ENCODE measurements at places on chromosomes 2 and 18.

DNA sequence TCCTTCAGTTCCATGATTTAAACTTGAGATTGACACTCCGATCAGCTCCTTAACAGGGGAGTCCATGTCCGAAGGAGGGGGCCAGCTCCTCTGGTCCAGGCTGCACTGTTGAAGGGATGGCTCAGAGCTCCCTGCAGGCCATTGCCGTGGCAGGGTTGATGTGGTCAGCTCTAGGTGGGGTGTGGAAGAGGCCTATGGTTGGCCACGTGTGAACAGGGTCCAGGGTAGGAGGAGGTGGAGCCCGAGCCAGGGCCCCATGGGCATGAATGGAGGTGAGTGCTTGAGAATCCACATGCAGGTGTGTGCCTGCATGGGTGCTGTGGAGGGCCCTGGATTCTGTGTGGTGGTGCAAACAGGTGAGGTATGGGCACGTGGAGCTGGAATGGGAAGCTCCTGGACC lies 1.1 kb downstream of the SPEG start:
- no peak for DNase-seq

DNA sequence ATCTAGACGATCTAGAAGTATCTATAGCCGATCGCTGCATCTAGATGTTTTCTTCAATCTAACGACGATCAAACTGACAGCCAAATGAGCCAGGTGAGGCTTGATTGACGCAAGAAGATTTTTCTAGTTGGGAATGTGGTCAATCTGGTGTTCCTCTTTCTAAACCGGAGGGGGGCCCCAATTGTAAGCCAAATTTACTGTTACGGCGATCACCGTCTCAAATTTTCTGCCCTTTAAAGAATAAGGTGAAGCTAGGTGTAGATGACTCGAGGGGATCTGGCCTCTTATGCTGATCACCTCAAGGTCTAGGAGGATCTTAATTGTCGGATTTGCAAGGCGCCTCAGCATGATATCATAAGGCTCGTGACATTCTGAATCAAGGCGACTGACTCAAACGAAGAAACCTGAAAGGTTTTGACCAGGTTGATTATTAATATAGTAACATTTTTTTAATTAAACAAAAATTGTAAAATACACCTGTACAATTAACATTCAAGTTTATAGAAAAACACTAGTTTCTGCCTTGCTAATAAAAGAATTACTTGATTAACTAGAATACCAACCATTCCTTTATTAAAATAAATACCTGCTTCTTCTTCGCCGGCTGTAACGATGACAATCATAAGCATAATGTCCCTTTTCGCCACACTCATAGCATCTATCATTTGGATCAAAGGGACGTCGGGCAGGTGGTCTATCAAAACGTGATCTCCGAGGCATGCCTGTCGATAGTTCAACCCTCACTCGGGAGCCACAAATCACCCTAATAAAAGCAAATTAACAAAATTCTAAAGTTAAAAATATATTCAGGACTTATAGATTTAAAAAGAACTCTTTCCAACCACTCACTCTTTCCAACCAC lies 2.0 kb downstream of the SRSF7 start:
- DNase-seq: no peak

DNA sequence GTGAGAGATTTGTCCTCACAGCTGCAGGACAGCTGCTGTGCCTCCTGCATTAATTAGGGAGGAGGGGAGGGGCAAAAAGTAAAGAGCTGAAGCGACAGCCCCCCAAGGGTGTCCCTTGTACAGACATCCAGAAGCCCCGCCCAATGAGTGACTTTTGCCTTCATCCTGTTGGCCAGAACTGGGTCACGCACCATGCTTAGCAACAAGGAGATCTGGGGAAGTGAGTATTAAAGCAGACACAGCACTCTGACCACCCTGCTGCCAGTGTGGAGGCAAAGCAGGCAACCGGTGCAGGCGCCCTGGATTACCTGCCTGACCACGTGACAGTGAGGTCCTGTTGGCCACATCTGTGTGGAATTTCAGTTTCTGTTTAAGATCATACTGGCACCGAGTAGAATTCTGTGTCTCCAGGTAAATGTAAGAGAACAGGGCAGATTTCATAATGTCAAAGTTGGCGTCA lies 21.5 kb upstream of the BIN1 start:
- DNase-seq: peak; percentile 62

DNA sequence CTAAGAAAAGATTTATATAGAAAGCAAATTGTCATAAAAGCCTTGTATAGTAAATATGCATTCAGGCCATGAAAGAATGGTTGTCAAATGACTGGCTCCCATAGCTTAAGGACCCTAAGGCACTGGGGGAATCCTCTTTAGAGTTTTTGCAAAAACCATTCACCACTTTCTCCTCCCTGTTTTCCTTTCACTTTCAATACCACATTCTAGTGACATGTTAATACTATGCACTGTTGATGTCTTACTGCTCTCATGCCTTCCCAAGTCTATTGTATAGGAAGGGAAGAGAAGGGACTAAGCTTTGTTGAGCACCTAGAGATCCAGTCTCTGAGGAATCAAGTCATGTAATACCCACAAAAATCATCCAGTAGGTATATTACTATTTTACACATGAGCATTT lies 383.0 kb upstream of the LRRTM1 start:
- DNase-seq: no peak

- DNase-seq: no peak
Measured at GRCh38 chr18:39494211-39494896, 1928.8 kb upstream of the CELF4 start.

DNA sequence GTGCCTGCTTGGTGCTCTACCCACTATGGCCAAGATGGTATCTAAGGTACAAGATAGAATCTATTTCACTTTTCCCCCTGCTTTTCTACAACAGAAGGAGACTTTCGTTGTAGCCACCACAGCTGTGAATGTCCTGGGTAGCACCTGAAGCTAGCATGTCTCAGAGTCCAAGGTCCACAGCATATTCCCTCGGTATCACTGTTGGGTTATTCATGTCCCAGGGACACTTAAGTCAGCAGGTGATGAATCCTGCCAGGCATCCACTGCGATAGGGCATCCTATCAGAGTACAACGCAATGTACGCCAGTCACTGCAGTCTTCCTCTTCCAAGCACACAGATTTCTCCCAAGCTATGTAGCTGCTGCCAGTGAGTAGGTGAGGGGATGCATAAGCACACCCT lies 129.1 kb upstream of the LINC00305 start:
- no peak for DNase-seq

- no peak for DNase-seq
Measured at GRCh38 chr2:71067567-71068217, 756 bp upstream of the NAGK start.

DNA sequence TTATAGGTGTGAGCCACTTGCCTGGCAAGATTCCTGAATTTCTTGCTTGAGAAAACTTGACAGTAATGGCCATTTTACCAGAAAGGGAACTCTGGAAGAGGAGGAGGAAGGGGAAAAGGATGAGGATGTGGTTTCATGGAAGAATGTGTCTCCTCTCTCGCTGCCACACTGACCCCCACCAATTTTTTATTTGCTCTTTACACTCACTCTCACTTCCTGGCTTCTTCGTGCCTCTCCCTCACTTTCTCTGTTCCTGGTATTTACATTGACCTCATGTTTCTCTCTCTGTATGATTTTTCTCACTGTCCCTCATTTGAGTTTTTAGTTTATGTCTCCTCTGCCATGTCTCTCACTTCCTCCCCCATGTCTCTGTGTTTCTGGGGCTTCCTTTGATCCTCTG lies 134.5 kb upstream of the CAB39 start:
- no peak for DNase-seq

- no peak for DNase-seq
Measured at GRCh38 chr18:35117951-35118411, 76.8 kb downstream of the MAPRE2 start.

DNA sequence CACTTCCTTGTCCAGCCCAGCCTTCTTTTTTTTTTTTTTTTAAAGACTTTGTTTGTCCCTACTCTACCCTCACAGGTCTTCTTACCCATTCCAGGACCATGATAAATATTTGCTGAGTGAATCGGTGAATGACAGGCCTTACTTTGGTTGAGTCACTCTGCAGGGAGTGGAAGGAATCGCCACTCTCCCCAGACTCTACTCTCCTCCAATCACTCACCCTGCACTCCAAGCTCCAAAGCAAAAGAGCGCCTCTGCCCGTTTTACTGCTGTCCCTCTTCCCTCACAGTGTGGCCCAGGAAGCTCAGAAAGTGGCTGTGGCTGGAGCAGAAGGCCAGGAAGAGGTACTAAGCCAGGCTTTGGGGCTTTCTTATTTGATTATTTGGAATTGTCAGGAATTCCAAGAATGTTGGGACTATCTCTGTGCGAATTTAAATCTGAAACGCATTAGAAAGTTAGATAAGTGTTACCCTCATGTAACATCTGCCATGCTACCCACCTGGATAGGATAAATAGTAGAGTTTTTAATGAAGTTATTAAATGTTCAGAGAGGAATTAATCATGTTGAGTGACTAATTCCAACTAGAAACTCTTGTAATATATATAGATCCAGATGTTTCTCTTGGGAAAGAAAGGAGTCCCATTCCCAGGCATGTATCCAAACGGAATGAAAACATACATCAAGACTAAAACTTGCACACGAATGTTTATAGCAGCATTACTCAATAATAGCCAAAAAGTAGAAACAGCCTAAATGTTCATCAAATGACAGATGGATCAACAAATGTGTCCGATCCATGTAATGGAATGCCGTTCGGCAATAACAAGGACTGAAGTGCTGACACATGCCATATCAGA lies 43.0 kb upstream of the CHMP1B start:
- DNase-seq: no peak

DNA sequence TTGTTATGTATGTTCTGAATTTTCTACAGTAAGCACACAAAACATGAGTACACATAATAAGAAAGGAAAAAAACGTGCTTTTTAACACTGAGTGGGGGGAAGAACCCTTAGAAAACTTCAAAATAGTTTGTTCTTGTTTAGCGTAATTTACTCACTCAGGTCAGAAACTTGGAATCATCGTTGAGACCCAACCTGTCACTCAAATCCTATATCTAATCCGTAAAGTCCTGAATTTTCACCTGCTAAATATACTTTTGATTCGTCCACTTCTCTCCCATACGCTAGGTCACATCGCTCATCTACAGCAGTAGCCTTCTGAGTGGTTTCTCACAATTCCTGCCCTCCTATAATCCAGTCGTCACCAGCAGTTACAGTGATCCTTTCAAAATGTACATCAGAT lies 767 bp downstream of the TPRKB start:
- DNase-seq: no peak

- DNase-seq: no peak
Measured at GRCh38 chr2:217512259-217512658, 490.5 kb downstream of the TNS1 start.

GRCh38 chr2:108591163-108591562 lies 56.9 kb downstream of the LIMS1 start:
- no peak for DNase-seq

GRCh38 chr18:64398320-64398719 lies 249.4 kb upstream of the LINC00305 start:
- no peak for DNase-seq

- DNase-seq: peak; percentile 78
Measured at GRCh38 chr2:230925879-230926765, 1.1 kb upstream of the GPR55 start.

DNA sequence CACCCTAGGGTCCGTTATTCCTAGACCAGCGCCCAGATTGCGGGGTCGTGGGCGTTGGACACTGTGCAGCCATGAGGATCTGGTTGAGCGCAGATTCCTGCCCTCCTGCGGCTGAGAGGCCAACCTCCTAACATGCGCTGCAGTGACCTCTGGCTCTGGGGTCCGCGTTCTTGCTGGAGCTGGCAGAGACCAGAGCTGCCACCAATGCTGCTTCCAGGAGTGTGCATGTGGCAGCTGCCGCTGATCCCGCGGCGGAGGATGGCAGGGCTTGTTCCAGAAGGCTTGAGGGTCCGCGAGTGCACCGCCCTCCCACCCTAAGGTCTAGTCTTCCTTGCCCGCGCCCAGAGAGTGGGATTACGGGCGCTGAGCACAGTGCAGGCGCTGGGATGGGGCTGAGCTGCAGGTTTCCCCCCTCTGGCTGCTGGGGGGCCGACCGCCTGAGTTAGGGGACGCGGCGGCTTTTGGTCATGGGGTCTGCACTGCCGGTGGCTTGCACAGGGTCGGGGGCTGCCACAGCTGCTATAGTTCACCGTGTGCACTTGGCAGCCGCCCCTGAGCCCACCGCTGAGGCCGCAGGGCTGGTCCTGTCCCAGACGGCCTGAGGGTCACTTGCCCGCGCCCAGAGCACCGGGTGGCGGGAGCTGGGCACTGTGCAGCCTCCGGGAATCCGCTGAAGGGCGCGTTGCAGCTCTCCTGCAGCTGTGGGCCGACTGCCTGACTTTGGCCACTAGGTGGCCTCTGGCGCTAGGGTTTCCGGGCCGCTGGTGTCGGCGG lies 145.9 kb downstream of the CCDC74A start:
- peak; percentile 67 for DNase-seq

DNA sequence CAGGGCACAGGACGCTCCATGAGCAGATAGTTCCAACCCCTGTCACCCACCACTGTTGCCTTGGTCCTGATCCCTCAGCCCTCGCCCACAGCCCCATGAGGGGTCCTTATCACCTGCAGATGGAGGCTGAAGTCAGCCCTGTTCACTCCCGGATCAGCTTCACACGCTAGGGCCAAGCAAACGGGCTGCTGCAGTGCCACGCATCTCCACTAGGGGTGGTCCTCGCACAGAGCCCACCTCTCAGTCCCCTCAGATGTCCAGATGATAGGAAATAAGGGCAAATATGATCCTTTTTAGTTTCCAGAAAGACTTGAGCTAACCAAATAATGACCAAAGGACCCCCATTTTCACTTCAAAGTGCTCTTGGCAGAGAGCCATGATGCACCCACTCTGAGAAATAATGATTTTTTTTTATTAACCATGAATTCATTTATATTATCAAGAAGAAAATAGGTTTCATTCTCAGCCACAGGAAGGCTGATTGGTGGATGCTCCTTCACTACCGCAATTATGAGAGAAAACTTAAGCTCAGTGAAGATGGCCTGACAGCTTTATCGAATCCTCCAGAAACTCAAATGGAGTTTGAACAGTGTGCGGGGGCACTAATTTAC lies 71.9 kb upstream of the KLHL29 start:
- peak; percentile 32 for DNase-seq

GRCh38 chr2:49972699-49973098 lies 818.4 kb upstream of the FSHR start:
- DNase-seq: no peak

DNA sequence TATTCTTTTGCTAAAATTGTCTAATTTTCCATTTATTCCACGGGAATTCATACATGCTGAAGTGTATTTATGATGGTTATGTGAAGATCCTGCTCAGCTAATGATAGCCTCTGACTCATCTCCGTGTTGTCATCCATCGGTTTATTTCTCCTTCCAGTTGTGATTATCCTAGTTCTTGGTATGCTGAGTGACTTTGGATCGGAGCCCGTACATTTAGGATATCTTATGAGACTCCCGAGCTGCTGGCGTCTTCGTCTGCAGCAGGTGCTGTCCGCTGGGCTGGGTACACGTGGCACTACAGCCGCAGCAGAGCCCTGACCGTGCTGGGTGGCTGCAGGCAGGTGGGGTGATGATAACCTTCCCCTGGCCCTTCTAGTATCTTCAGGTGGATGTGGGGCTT lies 40.1 kb upstream of the GALR1 start:
- DNase-seq: no peak
